ENCODE measurements at places on chromosomes 3 and 15.

DNA sequence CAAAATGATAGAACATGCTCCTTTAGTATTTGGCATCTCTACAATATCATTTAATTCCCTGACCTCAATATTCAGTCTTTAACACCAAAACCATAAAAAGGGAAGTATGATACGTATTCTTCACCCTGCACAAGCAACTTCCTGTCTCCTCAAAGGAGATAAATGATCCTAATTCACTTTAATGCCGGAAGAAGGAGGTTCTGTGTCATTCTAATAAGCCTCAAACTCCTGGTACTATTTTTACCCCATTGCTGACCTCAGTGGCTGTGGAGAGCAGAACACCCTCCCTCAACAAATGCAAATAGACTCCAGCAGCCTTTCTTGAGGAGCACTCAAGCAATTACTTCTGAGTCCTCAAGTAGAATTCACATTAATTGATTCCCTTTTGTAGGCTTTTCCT, 173.3 kb downstream of the TMEM108 start:
- DNase-seq = no peak

DNA sequence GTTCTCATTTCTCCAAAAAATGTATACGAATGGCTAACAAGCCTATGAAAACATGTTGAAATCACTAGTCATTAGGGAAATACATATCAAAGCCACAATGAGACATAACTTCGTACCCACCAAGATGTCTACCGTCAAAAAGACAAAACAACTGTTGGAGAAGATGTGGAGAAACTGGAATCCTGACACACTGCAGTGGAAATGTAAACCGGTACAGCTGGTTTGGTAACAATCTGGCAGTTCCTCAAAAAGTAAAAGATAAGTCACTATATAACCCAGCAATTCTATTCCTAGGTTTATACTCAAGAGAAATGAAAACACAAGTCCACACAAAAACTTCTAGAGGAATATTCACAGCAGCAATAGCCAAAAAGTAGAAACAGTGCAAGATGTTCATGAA, 7.0 kb downstream of the SCAPER start:
- no peak for DNase-seq

GRCh38 chr15:32844118-32844711, 126.4 kb downstream of the GREM1 start:
- no peak for DNase-seq

GRCh38 chr3:97981886-97982285, 9.7 kb upstream of the RIOX2 start:
- no peak for DNase-seq

DNA sequence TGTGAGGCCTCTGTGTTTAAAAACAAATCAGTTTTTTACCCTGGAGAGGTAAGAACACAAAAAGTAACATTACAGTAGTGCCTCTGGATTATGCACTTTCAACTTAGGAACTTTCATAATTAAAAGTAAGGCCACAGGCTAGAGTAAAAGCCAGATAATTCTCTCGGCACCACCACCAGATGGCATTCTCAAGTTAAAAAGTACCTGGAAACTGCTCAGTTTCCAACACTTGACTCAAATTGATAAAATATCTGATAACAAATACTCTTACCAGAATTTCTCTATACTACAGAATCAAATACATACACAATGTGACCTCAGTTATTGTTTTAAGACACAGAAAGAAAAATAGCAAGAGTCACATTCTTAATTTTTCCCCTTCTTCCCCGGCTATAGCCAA, 19.9 kb downstream of the SPICE1 start:
- DNase-seq = no peak

DNA sequence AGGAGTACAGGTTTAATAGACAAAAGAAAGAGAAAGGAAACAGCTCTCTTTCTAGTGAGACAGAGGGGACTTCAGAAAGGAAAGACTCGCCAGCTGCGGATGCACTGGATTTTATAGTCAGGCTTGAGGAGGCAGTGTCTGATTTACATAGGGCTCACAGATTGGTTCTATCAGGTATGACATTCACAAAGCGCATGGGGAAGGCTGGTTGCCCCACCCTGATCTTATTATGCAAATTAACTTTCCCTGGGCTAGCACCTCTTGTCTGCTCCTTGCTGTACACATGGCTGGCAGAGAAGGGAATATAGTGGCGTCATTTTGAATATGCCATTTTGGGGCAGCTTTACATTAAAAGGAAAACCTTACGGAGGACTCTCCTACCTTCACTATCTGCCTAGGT, 938.4 kb upstream of the SEMA6D start:
- DNase-seq = no peak

- DNase-seq = no peak
These were observed 83.3 kb upstream of the C2CD4B start for GRCh38 chr15:62248277-62248984.

GRCh38 chr3:137026701-137027100, 68.9 kb downstream of the IL20RB start:
- no peak for DNase-seq

GRCh38 chr15:59301527-59301926, 71.1 kb downstream of the MYO1E start:
- no peak for DNase-seq
